CD8-positive, alpha-beta memory T cell (primary cell): ENCODE measurements at places on chromosomes 12 and 14. TPM values are rescaled to one million over a fixed set of nuclear protein-coding genes. Genes with fewer than 3 reads are reported as not detected.

CCDC38 gene
- polyA plus RNA-seq = not detected

TAS2R9 gene
- not detected for polyA plus RNA-seq

RIMBP2 gene
- not detected for polyA plus RNA-seq

LRCOL1 gene
- polyA plus RNA-seq = not detected

PPP4R3A gene
- 139 TPM for polyA plus RNA-seq

KCNJ8 gene
- not detected for polyA plus RNA-seq

GLIPR1L2 gene
- 0.92 TPM for polyA plus RNA-seq

BDKRB2 gene
- polyA plus RNA-seq = not detected

EPYC gene
- not detected for polyA plus RNA-seq

FSCB gene
- not detected for polyA plus RNA-seq

EMC9 gene
- 15.0 TPM for polyA plus RNA-seq

CIDEB gene
- 27.5 TPM for polyA plus RNA-seq

DCN gene
- not detected for polyA plus RNA-seq

GRIP1 gene
- 0.31 TPM for polyA plus RNA-seq

OR4E2 gene
- not detected for polyA plus RNA-seq

RBP5 gene
- not detected for polyA plus RNA-seq

COX8C gene
- not detected for polyA plus RNA-seq

POTEG gene
- not detected for polyA plus RNA-seq

PIANP gene
- polyA plus RNA-seq = 0.77 TPM

SLC38A2 gene
- polyA plus RNA-seq = 58.4 TPM

MFAP5 gene
- not detected for polyA plus RNA-seq

YEATS4 gene
- polyA plus RNA-seq = 26.6 TPM

AQP2 gene
- polyA plus RNA-seq = not detected

KLRC3 gene
- 7.1 TPM for polyA plus RNA-seq

SYNDIG1L gene
- not detected for polyA plus RNA-seq

KRT80 gene
- polyA plus RNA-seq = not detected
